Stimulated activated CD8-positive, alpha-beta memory T cell treated with anti-CD3 and anti-CD28 coated beads, Interleukin-15, amount 100 ng/mL, for 24 hours (primary cell): ENCODE measurements at places on chromosomes 11 and 22.

GRCh38 chr22:37043828-37044538, 7.6 kb upstream of the KCTD17 start:
- no peak for DNase-seq

DNA sequence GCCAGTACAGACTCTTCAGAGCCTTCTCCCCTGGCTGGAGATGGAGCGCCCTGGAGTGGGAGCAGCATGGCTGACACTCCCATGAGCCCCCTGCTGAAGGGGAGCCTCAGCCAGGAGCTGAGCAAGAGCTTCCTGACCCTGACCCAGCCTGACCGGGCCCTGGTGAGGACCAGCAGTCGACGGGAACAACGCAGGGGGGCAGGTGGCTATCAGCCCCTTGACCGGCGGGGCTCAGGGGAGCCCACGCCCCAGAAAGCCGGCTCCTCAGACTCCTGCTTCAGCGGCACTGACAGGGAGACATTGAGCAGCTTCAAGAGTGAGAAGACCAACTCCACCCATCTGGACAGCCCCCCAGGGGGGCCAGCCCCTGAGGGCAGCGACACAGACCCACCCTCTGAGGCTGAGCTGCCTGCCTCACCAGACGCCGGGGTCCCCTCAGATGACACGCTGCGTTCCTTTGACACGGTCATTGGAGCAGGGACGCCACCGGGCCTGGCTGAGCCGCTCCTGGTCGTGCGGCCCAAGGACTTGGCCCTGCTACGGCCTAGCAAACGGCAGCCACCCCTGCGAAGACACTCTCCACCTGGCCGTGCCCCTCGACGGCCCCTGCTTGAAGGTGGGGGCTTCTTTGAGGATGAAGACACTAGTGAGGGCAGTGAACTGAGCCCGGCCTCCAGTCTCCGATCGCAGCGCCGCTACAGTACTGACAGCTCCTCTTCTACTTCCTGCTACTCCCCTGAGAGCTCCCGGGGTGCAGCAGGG, 2.6 kb downstream of the PCNX3 start:
- DNase-seq = no peak

- no peak for DNase-seq
Observed at GRCh38 chr11:57363131-57364080, 17.5 kb downstream of the PRG3 start.

DNA sequence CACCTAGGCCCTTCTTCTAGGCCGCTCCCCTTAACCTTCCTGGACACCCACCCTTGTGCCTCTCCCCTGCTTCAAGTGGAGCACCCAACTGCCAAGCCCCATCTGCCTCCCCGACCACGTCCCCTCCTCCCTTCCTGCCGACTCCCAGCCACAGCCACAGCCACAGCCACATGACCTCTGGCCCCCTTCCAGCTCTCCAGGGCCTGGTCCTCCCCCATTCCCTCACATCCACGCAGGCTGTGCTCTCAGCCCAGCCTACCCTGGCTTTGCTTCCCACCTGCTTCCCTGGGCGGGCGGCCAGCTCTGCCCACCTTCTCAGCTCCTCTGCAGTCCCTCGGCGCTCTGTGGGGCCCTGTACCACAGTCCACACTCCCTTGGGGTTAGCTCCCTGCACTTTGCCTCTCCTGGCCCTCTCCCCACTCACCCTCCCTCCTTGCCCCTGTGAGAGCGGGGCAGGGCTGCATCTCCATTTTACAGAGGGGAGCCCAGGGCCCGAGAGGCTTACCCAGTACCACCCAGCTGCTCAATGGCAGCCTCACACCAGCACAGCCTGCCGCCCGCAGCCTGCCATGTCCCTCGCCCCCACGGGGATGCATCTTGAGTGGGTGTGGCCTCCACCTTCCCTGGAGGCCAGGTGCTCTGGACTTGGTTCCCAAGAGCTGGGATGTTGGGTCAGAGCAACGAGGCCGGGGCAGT, 20.3 kb downstream of the PARVG start:
- no peak for DNase-seq

DNA sequence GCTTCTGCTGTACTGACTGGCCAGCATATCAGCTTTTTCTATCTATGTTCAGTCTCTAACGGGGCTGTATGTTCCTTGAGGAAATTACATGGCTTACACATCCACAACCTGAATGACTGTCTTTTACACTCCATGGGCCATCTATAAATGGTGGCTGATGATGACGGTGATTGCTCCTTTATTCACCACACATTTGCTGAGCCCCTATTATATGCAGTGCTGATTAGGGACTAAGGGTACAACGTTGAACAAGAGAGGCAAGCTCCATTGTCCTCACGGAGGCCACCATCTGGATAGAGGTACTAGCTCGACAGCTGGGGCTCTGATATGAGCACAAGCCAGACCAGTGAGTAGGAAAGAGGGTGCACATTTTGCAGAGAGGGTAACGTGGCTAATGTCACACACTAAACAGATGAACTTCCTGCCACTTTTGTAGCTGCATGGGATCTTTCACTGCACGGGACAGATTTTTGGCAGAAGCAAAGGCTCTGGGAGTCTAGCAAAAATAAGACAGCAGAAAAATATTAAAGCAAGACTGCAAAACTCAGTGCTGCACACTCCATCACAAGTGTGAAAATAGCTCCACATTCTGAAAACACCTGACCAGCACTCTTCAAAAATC, 30.6 kb downstream of the DRD2 start:
- DNase-seq = no peak

DNA sequence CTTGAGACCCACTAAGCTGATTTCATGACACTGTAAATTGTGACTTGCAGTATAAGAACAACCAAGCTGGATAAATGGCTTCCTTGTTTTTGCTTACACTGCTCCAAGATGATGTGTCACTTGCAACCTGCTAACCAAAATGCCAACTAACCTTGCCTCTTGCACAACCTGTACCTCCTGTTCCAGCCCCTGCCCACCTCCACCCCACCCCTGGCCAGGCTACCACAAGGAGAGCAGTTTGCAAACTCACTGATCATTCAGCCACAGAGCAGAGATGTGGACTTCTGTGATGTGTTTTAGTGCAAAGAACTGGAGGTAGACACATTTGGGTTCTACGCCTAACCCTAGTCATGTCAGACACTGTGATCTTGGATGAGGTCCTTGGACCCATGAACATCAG, 4.3 kb upstream of the APOL6 start:
- DNase-seq = no peak

DNA sequence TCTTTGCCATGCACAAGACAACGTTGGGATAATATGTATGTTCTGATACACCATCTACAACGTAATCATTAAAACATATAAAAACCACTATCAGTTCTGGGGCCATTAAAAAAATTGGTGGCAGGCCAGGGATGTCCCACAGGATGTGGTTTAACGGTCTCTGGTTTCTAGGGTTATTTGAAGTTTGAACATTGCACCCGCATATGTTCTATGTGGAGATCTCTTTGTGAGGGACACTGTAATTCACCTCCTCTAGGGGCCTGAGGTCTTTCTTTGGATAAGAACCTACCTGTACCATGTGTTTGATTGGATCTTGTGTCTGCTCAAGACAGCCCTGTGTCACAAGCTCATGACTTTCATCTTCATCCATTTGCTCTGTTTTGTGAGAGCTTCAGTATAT, 73.2 kb downstream of the GGTLC2 start:
- no peak for DNase-seq

DNA sequence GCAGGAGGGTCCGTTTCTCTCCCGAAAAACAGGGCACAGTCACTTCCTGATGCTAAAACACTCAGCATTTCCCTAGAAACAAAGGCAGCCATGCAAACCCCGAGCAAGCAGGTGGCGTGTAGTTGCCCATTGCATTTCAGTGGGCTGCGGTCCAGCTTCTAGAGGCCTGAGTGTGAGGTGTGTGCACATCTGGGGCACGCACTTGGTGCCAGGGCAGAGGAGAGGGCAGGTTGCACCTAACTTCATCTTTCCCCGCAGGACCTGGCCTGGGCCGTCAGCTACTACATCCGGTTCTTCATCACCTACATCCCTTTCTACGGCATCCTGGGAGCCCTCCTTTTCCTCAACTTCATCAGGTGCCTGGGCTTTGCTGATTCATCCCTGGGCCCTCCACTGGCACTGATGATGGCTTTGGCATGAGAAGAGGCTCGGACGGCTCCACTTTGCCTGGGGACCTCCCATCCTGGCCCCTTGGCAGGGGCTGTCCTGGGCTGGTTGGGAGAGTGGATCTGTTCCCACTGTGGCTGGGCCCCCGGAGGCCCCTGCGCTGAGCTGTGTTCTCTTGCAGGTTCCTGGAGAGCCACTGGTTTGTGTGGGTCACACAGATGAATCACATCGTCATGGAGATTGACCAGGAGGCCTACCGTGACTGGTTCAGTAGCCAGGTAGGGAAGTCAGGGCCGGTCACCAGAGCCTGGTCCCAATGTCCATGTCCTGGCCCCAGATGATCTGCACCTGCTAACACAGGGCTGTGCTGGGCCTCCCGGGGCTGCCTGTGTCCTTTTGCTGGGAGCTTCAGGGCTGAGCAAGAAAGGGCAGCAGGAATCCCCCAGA, 28.4 kb downstream of the FADS3 start:
- DNase-seq = no peak

- DNase-seq = no peak
Observed at GRCh38 chr22:49551897-49552614, 275.6 kb downstream of the BRD1 start.

- no peak for DNase-seq
Observed at GRCh38 chr22:39800790-39801520, 92.6 kb downstream of the ENTHD1 start.

DNA sequence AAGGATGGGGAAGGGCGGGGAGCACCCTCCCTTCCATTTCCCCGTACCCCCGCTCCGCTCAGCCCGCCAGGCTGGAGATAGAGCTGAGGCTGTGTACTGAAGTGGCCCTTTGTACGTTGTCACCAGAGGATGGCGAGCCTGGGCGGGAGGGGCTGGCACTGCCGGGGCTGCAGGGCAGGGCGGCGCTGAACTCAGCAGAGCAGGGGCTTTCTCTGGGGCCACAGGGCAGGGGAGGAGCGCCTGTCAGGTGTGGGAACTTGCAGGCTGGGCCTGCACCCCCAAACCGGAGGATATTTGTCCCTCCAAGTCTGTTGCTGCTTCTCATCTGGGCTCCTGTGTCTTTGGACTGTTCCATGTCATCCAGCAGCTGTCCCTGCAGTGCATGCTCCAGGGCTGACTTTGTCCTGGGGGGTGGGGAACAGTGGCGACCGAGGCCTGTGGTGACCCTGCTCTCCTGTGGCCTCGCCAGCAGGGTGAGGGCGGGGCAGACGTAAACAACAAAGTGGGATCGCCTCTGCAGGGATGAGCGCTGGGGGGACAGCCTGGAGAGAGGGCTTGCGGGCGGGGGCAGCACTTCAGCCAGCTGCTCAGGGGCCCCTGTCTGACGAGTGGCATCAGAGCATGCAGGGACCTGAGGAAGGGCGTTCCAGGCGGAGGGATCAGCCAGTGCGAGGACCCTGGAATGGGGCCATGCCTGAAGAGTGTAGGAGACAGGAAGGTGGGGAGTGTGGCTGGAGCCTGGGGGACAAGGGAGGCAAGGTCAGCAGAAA, 13.1 kb downstream of the MGAT3 start:
- no peak for DNase-seq

DNA sequence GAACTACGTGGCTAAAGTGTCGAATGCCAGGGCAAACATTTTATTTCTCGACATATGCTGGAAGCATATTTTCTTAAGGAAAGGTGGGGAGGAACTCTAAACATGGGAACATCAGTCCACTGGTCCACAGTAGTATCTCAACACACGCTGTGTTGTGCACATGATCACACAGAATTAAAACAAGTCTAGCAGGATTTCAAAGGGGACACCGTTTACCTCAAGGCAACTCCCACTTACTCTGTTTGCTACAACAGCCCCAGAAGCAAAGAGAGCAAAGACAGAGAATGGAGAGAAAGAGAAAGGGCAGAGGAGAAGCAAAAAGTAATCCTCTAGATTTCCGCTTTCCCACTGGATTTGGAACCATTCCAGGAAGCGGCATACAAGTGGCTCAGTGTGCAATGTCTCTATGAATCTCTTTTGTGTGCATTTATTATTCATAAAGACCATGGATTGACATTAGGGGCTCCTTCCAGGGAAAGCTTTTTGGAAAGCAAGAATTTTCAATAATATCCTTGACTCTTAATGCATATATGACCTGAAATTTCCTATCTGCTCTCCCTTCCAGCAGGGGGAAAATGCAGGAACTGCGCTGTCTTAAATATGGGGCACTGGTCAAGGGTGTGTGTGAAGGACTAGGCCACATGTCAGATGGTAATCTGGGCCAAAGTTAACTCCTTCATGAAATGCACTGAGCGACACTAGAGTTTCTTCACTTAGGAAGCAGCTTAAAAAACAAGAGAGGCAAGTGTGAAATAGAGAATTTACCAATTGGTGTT, 34.8 kb upstream of the CCDC34 start:
- no peak for DNase-seq

- no peak for DNase-seq
Observed at GRCh38 chr11:116262370-116262769, 510.4 kb downstream of the BUD13 start.

DNA sequence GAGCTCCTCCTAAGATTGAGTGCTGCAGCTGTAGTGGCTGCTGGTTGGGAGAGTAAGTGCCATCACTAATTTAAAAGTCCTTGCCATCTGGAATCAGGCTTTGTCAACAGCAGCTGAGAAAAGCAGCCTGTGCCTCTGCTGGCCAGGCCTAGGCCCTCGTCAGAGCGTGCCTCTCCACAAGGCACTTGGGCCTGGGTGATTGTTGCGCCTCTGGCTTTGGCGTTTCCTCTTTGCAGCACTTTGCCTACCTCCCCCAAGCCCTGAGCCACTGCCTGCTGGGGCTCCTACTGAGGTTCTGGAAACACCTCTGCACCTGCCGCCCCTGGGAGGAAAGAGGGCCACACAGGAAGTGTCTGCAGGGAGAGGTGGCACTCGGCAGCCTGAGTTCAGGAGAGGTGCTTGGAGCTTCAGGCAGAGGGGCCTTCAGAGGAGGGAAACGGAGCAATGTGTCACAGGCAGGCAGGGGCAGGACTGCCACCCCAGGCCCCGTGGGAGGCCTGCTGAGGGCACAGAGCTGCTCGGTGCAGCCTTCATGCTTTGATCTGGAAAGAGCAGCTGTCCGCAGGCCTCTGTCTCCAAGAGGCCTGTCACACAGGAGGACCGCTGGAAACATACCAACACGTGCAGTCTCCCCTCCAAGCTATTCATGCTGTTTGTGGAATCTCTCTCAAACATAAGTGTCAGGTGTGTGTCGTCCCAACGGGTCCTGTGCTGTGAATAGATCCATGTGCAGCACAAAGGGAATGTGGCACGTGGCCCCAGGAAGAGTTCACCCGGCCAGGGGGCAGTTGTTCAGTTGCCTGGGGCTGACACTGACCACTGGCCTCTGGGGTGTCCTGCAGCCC, 61.5 kb upstream of the EMID1 start:
- DNase-seq = no peak

- DNase-seq = no peak
Observed at GRCh38 chr11:67514116-67514515, 6.2 kb upstream of the CDK2AP2 start.
